ENCODE measurements at places on chromosomes 3 and 15. TPM values are rescaled to one million over a fixed set of nuclear protein-coding genes. Genes with fewer than 3 reads are reported as not detected.

Gene TERC
- total RNA-seq: 1.2 TPM

Gene ALPK3
- total RNA-seq: 95.2 TPM

Gene DOCK3
- 5.2 TPM for total RNA-seq

Gene ELL3
- 1.9 TPM for total RNA-seq

- DNase-seq: no peak
Measured at GRCh38 chr3:57855281-57855680, 99.2 kb downstream of the SLMAP start.

DNA sequence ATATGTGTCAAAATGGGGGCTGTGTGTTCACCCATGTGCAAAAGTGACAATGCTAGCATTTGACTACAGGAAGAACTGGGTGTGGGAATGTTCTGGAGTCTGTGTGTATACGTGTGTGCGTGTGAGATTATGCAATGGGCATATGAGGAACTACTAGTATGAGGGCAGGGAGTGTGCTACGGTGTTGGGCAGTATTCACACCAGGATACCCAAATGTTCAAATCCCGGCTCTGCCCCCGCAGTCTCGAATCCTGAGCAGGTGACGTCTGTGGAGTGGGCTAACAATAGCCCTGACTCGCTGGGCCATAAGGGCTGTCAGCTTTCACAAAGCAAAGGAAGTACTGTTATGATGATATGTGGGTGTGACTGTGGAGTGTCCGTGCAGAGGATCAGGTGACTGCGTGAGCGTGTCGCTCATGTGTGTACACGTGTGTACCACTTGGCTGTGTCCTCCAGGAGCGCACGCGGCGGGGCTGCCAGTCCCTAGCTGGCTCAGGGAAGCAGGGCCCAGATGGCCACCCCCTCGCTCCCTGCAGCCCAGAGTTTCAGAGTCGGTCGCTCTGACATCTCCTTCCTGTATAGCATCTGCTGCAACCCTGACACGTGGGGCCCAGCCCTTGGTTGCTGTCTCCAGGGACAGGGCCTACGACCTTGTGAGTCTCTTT lies 27.2 kb downstream of the IQSEC1 start:
- DNase-seq: no peak

DNA sequence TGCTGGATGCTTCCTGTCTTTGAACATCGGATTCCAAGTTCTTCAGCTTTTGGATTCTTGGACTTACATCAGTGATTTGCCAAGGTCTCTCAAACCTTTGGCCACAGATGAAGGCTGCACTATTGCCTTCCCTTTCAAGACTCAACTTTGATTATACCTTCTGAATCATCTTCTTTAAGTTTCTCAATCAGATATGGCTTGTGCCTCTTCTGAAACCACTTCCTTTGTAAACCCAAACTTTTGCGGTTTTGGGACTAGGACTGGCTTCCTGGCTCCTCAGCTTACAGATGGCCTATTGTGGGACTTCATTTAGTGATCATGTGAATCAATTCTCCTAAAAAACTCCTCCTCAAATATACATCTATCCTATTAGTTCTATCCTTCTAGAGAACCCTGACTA lies 47.1 kb upstream of the CADPS start:
- DNase-seq: no peak

DNA sequence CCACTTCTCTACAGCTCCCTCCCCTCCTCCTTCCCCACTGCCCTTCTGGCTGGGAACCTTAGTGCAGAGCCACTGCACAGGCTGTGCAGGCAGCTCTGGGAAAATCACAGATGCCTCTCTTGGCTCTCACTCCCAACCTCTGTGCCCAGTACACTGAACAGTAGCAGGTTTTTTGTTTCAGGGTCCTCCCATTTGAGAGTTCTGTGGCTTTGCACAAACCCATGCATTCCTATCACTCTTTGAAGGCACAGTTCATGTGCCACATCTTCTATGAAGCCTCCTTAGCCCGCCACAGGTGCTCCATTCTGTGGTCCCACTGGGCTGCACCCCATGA lies 103.9 kb downstream of the SNRK start:
- DNase-seq: no peak

DNA sequence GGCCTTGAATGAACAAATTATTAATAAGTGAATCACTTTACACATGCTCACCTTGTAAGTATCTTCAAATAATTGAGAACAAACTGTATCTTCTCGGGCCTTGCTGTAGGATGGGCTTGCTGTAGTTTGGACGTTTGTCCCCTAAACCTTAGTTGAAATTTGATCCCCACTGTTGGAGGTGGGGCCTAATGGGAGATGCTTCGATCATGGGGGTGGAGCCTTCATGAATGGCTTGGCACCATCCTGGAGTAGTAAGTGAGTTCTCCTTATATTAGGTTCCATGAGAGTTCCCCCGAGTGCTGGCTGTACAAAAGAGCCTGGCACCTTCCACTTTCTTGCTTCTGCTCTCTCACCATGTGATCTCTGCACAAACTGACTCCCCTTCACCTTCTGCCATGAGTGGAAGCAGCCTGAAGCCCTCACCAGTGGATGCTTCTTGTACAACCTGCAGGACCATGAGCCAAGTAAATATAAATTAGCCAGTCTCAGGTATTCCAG lies 29.3 kb downstream of the PIGB start:
- no peak for DNase-seq

DNA sequence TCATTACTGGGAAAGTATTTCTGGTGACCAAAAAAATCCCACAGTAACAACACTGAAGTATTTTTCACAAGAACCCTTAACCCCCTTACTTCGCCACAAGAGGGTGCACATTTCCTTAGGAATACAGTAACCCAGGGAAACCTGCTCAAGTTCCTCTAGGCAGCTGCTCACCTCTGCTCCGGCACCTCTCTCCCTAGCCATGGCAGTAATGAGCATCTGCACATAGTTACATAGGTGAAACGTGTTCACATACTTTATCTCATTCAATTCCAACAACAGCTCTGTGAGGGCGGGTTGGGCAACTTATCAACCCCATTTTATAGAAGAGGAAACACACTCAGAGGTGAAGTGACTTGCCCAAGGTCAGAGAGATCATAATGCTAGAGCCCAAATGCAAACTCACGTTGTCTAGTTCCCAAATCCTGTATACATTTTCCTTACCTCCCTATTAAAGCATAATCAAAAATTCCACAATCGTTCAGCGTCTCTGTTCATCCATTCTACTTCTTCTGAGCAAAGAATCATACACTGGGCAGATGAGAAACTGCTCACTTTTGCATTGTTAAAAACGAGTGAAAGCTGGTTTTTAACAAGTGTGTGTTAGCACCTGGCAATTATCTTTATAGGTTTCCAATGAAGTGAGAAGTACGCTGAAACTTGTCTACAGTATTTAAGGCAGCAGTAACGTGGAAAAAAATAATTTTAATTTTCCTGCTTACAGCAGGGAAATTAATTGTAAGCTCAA lies 90.7 kb downstream of the IGF2BP2 start:
- DNase-seq: no peak

DNA sequence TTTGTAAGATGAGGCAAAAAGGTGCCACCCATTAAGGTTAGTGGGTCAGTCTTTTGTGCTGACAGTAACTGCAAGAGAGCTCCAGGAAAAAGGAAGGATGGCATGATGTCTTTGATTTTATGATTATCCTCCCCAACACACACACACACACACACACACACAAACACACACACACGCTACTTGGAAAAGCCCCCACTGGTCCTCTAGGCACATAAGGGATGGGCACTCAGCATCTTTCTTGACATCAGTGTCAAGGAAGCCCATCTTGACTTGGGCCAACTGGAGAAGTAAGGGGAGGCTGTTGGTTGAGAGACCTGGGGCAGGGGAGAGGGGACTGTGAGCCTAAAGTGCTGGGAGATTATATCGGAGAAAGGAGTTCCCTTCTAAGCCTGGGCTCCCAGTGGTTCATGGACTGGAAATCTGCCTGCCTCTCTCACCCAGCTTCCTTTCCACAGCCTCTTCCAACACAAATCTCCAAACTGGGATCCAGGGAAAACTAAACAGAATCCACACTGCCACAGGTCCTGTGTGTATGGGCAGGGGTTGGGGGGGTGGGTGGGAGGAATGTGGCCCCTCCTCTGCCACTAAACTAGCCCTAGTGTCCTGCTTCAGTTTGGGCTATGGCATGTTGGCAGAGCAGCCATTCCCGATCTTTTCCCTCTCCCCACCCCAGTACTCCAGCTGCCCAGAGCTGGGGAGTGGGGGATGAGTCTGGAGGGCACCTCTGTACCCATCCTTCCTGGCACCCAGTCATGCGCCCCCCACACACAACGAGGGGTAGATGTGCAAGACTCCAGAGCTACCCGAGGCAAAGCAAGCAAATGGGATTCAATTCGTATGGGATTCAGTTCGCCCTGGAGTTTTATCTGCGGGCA lies 1.6 kb downstream of the AMOTL2 start:
- peak; percentile 63 for DNase-seq

GRCh38 chr15:58551764-58552504 lies 120.1 kb downstream of the LIPC start:
- peak; percentile 66 for DNase-seq

DNA sequence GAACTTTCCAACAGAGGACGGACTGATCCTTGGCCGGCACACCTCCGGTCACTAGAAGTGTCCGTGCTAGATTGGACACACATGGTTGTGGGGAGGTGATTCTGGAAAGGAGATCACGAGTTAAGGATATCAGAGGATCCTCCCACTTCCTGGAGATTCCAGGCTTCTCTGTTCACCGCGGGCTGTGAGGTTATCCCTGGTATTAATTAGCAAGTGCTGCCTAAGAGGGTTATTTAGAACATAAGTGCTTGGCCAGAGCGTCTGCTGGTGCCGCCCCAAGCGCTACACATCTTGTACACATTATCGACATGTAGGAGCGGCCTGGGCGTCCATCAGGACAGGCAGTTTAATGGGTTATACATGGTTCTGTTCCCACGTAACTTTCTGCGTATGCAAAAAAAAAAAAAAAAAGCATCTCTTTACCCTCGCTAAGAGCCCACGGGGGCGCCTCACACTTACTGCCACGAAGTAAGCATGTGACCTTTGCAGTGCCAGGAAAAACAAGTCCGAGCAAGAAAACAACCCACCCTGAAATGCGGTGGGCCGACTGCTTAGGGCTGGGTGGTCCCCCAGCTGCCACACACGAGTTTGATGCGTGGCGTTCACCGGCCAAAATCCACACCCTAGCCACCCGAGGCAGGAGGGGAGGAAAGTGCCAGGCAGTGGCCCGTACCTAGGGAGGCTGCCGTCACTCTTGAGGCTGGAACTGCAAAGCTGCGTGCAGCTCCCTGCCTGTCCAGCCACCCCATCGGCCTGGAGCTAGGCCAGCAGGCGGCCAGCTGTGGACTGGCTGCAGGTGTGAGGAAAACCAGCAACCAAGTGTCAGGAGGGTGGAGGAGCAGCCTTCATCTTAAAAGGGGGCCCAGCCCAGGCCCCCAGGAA lies 78.0 kb downstream of the CPN2 start:
- no peak for DNase-seq

DNA sequence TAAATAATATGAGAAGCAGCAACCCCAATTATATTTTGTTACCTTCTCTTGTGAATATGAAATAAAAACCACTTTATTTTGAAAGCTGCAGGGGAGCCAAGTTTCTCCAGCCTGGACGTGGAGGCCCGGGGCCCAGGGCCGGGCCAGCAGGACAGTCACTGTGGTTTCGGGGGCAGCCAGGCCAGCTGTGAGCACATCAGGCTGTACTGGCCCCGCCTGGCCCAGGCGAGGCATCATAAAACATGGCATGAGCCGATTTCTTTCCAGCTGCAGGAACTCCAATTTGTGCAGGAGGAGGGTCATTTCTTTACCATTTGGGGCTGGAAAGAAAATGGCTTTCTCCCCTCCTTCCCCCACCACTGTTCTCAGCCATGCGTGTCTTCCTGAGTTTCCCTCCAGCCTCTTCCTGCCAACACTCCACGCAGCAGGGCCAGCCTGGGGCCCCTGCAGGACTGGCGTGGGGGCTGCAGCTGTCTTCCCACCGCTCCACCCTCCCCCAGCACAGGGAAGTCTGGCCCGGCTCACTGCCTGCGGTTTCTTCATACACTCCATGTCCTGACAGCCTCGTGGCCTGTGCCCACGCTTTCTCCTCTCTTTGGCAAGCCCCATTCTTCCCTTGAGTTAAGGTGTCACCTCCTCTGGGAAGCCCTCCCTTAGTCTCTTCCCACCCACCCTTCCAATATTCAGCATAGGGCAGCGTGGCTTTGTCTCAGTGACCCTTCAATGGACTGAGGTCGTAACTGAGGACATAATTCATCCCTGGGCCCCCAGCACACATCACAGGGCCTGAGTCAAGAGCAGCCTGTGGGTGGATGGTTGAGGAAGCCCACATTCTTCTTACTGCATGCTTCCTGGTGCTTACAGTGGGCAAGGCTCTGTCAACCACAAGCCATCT lies 135.8 kb downstream of the CHSY1 start:
- peak; percentile 82 for DNase-seq

DNA sequence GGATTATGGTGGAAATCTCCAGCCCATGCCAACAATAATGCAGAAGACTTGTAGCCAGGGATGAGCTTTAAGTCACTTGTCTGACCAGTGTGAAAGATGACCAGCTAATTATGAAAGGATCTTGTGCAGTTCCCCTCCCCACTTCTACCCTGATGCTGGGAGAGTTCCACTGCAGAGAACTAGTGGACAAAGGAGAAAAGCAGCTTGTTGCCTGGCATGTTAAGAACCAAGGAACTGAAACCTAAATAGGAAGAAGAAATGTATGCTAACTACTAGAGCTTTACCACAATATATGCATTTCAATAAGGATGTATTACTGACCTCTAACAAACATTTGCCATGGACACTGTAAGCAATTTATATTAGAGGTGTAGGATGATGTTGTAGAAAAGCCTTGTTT lies 52.2 kb upstream of the CSTA start:
- DNase-seq: no peak

GRCh38 chr3:185797993-185798830 lies 26.6 kb downstream of the IGF2BP2 start:
- DNase-seq: no peak

- DNase-seq: no peak
Measured at GRCh38 chr3:133424937-133425869, 25.3 kb downstream of the BFSP2 start.

Data from right cardiac atrium (tissue), 5 donors.